ENCODE measurements at places on chromosomes 4 and X. TPM values are rescaled to one million over a fixed set of nuclear protein-coding genes. Genes with fewer than 3 reads are reported as not detected.

CFI gene
- not detected for total RNA-seq

ITIH6 gene
- 0.04 TPM for total RNA-seq

CTAG2 gene
- total RNA-seq, result not detected

PCDH7 gene
- 2.4 TPM for total RNA-seq

MND1 gene
- 36.7 TPM for total RNA-seq

- no peak for DNase-seq
Observed at GRCh38 chr4:77921701-77922100, 59.1 kb downstream of the MRPL1 start.

GRCh38 chr4:108649863-108650211 is 562 bp upstream of the OSTC start:
- DNase-seq, result no peak

- DNase-seq, result no peak
Observed at GRCh38 chr4:159002950-159003349, 99.9 kb upstream of the RAPGEF2 start.

GRCh38 chrX:1239681-1240142 is 27.3 kb upstream of the CRLF2 start:
- no peak for DNase-seq

- DNase-seq, result no peak
Observed at GRCh38 chrX:25277574-25277973, 261.8 kb upstream of the ARX start.

DNA sequence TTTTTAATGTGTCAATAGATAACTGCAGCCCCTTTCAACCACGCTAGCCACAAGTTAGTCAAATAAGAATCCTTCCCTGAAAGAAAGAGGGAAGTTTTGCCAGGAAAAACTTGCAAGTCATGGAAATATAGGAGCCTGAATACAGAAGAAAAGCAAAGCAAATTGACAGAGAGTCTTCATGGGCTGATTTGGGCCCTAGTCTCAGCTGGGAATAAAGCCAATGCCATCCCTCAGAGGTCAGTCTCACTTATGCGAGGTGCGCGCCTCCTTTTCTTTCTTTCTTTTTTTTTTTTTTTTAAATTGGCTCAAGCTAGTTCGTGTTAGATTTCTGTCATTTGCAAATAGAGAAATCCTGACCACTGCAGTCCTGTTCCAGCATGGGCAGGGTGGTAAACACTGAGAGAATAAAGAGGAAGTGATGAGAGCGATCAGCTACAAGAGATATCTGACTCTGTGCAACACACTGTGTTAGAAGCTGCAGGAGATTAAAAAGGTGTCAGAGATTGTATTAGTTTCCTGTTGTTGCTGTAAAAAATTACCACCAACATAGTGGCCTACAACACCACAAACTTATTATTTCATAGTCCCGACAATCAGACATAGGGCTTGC is 299.7 kb downstream of the LDB2 start:
- DNase-seq, result no peak
